ENCODE measurements at places on chromosomes 6 and 20. TPM values are rescaled to one million over a fixed set of nuclear protein-coding genes. Genes with fewer than 3 reads are reported as not detected.

Gene PRRT1
- 0.16 TPM for polyA plus RNA-seq

- DNase-seq: no peak
Observed at GRCh38 chr20:58107533-58107932, 120.9 kb downstream of the ANKRD60 start.

DNA sequence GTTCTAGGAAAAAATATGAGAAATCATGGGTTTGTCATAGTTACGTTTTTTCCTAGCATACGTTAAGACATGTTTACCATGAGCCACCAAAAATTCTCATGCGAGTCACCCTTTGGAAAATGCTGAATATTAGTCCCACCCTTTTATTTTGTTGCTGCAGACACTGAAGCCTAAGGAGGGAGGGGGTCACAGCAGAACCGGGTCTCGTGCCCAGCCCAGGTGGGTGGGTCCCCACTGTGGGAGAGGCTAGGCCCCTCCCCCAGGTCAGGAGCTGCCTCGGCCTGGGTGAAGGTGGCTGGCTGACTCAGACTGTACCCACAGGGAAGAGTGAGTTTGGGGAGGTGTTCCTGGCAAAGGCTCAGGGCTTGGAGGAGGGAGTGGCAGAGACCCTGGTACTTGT, 26.2 kb upstream of the SRF start:
- peak; percentile 72 for DNase-seq

DNA sequence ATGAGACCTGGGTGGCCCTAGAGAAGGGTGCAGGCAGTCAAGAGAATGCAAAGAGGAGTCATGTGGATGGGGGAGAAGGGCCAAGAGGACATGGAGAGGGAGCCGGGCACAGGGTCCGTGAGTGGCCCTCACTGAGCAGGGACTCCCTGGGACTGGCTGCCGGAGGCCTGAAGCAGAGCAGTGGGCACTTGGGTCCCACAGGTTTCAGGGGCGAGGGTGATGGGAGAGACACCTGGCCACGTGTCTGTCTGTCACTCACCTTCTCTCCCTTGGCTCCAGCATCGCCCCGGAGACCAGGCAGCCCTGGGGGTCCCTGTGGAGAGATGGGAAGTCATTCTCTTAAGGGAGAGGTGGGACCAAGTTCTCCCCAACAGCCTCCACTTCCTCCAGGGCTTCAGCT, 25.5 kb downstream of the COL11A2 start:
- no peak for DNase-seq

DNA sequence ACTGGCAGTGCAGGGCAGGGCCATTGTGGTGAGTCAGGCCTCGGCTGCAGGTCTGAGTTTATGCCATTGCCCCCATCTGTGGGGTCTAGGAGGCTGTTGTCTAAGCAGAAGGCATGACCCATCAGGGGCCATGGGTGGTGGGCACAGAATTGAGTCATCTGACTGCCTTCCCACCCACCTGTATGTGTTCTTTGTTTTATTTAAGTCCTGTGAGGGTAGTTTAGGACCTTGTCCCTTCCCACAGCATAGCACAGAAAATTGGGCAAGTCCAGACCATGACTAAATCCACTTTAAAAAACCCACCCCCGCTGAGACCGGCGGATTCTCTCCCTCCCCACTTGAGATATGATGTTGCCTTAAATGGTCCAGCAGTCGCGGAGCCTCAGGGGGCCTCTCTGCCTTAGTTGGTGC, 40.3 kb downstream of the ERMARD start:
- no peak for DNase-seq

Measured in mammary epithelial cell (primary cell).